ENCODE measurements at places on chromosomes 4 and X.

DNA sequence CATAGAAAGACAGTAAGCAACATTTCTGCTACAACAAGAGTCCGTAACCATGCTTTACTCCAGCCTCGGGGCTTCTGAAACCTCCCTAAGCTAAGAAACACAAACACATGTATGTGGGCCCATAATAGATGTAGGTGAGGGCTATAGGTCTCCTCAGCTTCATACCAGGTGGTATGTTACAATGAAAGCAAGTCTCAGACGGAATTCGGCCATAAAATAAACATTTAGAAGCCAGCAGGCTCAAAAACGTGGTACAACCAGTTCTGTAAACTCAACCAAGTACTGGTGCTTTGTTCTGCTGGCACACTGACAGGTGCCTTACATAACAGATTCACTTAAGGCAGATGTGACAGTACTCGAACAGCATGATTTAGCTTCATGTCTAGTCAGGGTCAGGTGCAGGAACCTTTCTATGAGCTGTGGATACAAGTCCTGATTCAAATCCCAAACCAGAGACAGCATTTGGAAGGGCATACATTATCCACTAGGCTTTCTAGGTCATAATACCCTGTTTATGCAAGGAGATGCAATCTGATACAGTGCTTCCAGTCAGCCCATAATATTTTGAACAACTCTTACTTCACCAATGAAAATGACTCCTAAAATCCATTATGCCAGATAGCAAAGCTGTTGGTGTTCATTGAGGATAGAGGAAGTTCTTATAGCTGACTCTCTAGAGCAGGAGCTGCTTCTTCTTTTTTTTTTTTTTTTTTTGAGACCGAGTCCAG is 113.8 kb upstream of the ENPP6 start:
- no peak for DNase-seq

GRCh38 chr4:120525106-120525505 is 397.4 kb downstream of the PRDM5 start:
- no peak for DNase-seq

DNA sequence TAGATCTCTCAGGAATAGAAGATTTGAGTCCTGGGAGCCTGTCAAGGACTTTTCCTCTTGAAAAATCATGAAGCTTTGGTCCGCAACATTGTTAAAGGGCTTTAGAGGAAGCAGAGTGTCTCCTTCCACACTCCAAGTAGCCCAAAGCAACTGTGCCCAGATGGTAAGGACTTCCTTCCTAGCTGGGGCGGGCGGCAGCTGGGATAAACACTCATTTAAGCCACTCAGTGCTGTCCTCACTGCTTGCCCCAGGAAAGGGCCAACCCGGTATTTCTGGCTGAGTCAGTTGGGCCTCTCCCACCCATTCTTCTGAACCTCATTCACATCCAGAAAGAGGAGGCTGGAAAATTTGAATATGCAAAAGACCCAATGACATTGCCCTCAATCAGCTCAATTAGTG is 144.3 kb downstream of the CHIC2 start:
- DNase-seq: no peak

GRCh38 chr4:122901247-122902010 is 21.0 kb downstream of the NUDT6 start:
- no peak for DNase-seq

GRCh38 chrX:123170546-123170945 is 13.5 kb upstream of the GRIA3 start:
- no peak for DNase-seq

DNA sequence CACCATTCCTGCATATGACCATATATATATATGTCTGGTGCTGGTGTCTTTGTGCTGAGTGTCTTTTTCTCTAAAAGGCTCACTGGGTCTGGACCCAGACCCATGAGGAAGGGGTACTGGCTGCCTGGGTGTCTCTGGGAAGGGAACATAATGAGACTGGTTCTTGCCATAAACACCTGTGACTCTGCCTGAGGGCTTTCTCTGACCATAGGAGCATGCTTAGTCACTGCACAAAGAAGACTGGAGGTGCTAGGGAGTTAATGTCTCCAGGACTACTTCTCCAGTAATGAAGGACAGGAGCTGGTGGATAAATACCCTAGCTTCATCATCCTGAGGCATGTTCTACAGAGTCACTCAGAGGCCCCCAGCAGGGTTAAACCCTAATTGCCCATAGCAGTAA is 47.1 kb upstream of the CASK start:
- no peak for DNase-seq

GRCh38 chr4:20176881-20177280 is 74.8 kb upstream of the SLIT2 start:
- no peak for DNase-seq

- no peak for DNase-seq
Measured at GRCh38 chrX:49238735-49239134, 3.5 kb downstream of the CCDC22 start.

- no peak for DNase-seq
Measured at GRCh38 chr4:15506464-15506863, 36.8 kb downstream of the CC2D2A start.

DNA sequence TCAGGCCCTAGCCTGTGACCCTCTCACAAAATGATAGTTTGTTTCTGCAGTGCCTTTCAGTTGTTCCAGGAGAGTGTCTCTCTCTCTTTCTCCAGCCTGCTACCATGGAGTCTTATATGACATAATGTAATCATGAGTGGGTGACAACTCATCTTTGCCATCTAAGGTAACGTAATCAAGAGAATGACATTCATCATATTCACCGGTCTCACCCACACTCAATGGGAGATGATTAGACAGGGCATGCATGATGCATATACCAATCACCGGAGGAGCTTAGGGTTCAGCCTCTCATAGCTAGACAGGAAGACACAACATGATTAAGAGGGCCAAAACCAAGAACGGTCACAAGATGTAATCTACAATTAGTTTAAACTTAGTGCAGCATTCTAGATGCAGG is 97.1 kb upstream of the FAM9B start:
- DNase-seq: no peak

- DNase-seq: no peak
Measured at GRCh38 chrX:16589211-16589610, 60.7 kb upstream of the S100G start.

- DNase-seq: no peak
Measured at GRCh38 chr4:70721747-70722146, at the start of gene RUFY3. Gene RUFY3, plus strand, starts transcription at chr4:70721964. Its CDS starts 610 bp downstream, at chr4:70722574.

- no peak for DNase-seq
Measured at GRCh38 chr4:121340247-121340646, 40.6 kb downstream of the QRFPR start.

DNA sequence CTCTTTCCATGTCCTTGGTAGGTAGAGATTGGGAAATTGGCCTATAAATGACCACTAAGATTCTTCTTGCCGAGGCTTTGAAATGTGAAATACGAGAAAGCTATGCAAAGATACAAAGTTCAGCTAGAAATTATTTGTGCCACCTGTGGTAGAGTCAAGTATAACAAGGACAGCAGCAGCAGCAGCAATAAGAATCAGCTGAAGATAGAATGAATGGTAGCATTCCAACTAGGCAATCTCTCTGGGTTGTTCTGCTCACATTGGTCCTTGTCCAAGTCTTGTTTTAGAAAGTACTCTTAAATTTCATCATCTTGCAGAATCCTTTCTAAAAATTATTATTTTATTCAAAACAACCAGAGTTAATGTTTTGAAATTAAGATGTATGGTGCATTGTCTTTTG is 67.8 kb upstream of the PCDH10 start:
- no peak for DNase-seq
